IgD-negative memory B cell (primary cell): ENCODE measurements at places on chromosomes 12 and 14. TPM values are rescaled to one million over a fixed set of nuclear protein-coding genes. Genes with fewer than 3 reads are reported as not detected.

Gene LAG3
- 0.88 TPM for polyA plus RNA-seq

Gene RTL1
- polyA plus RNA-seq: not detected

Gene METTL3
- 20.6 TPM for polyA plus RNA-seq

Gene JAG2
- not detected for polyA plus RNA-seq

Gene SUOX
- polyA plus RNA-seq: 1.3 TPM

Gene PLXNC1
- 6.6 TPM for polyA plus RNA-seq

Gene AVPR1A
- not detected for polyA plus RNA-seq

Gene NAV3
- 0.11 TPM for polyA plus RNA-seq

Gene DPF3
- 6.0 TPM for polyA plus RNA-seq
